ENCODE measurements at places on chromosomes 1 and 21.

GRCh38 chr1:203308328-203308922 lies 3.1 kb downstream of the BTG2 start:
- no peak for ATAC-seq

DNA sequence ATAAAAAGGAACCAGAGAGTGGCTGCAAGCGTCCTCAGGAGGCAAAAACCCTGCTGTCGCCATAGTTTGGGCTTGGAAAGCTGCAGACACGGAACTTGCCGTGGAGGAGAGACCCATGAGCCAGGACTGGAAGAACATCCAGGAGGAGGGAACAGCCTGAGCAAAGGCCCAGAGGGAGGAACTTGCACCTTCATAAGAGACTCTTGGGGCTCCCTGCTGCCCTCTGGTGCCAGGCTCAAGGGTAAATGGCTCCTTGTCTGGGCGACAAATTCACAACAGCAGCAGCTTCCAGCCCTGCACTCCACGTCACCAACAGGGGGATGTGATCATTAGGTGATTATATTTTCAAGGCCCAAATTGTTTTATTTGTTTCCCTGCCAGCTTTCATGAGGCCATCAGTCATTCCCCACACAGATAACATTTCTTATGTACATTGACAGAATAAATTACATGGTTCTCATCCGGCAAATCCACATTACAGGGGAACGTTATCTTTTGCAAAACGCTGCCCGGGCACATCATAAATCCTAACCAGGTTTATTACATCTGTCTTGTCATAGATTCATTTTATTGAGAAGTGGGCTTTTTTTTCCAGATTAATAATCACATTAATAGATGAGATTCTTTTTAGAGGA lies 143.0 kb upstream of the GRIK3 start:
- ATAC-seq = no peak

- ATAC-seq = no peak
Observed at GRCh38 chr1:178531887-178532286, 19.0 kb downstream of the TEX35 start.

DNA sequence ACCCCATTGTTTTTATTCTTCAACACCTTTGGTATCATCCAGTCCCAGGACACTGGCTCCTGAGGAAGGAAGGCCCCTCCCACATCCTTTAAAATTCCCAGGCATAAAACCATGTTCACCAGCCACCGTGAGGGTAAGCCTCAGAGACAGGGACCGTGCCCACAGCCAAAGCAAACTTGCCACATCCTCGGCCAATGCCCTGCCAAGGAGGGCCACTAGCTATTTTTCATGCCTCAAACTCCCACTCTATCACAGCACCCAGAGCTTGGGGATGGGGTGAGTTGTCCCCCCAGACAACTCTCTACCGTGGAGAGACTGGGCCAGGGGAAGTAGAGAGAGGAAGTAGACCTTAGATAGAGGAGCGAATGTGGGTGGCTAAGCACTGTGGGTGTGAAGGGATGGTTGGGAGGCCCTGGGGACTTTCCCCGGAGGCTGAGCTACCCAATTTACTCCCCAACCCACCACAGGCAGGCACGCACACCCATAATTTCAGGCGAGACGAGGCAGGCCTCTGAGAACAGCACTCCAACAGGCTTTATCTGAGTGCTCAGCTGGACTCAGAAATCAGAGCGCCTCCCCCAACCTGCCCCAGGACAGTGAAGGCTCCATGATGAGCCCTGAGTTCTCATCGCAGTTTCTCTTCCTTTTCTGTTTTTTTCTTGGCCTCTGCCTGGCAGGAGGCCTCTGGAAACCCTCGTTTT lies 15.9 kb upstream of the BTG2 start:
- peak; percentile 83 for ATAC-seq

DNA sequence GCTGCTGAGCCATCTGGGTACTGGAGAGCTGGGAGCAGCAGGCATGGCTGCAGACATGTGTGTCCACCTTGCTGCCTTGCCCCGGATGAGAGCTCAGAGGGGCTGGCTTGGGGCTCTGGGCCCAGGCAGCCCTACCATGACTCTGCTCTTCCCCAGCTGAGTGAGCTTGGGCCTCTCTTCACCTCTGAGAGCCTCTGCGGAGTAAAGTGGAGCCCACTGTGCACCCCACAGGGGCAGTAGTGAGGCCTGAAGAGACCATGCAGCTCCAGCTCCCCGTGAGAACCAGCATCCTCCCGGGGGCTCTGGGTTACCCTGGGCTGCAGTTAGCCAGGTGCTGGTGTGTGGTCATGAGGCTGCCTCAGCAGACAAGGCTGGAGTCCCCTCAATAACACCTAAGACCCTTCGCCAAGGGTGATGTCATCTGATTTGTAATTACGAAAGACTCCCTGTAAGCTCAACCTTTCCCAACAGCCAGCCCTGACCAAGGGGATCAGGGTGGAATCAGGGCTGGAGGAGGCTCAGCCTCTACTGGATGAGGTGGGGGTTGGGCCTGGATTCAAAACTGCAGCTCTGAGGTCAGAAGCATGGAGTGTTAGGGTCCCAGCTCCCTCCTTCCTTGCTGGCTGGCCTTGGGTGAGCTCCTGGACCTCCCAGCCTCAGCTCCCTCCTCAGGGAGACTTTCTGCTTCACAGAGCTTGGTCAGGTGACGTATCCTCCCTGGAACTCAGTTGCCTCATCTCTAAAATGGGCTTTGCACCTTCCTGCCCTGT lies 308.0 kb downstream of the MATN1 start:
- no peak for ATAC-seq

DNA sequence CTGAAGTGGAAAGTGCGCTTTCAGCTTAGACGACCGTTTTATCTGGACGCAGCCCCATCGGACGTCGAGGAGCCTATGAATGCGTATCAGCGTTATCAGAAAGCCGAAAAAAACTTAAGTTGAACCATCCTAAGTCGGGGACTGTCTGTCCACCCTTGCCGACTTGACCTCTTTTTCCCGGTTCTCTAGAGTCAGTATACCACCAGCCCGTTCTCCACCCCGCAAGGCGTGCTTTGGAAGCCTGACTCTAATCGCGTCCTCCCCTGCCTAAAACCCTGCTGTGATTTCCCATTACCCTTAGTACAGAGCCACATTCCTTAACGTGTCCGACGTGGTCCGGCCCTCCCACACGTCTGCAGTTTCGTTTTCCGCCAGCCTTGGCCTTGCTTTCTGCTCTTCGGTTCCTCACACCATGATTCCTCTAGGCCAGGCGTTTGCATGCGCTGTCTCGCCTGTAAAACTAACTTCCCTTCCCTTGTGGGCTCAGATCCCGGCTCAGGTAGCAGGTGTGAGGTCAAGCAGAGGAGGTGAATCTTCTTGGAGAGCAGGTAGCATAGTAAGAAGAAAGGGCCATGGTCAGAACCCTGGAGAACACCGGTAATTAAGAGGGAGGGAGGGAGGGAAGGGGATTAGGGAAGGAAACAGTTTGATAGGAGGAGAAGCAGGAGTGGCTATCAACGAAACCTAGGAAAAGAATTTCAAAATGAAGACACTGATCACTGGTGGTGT lies 865 bp downstream of the ADPRS start:
- no peak for ATAC-seq

DNA sequence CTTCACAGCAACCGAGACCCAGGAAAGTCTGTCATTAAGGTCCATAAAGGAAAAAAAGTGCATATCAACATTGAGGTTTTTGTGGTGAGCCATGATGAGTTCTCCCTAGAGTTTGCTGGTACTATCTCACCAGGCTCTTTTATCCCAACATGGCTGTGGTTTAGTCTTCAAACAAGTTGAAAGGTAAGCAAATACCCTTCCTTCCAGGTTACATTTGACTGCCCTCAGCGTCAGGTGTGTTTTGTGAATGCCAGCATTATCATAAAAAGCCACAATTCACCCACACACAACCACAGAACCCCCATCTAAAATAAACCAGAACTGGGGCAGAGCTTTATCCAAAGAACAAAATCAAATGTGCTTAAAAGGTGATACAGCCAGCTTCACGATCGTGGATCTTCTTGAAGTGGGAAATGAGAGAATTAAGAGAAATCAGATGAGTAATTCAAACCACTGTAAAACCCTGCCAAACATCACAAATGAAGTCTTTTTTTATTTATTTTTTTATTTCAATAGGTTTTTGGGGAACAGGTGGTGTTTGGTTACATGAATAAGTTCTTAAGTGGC lies 64.7 kb downstream of the SETD4 start:
- ATAC-seq = no peak

DNA sequence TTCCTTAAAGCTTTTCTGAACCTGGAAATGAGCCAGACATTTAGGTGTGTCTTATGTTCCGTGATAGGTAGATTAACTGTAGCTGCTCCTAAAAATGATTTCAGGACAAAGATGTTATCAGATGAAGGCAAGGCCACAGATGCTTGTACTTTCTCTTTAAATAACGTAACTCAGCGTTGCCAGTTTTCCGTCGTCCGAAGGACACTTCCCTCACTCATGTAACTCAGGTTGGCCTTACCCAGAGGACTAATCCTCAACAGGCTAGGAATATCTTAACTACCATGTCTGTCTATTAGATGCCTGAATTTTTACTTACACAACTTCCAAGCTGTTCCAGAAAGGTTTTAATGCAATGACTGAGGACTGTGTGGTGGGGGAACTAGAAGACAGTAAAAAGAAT lies 35.4 kb upstream of the FAM89A start:
- no peak for ATAC-seq

DNA sequence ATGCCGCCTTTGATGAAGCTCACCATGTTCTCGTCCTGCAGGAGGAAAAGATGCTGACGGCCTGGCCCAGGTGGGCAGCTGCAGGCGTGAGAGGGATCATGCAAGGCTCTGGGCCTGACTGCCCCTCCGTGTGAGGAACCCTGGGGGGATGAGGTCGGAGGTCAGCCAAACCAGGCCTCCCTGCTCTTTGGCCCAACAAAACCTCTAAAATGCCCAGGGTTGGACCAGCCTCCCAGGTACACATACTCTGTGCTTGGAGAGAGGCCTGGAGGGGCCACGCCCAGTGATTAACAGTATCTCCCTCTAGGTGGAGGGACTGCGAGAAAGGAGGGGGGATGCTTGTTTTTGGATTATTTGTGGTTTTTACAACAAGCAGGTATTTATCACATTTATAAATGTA lies 21.1 kb downstream of the TTC39A start:
- no peak for ATAC-seq

All from stimulated activated memory B cell treated with anti-CD40 and anti-IgM and Interleukin-4, amounts not matched to agents 10 μg/mL and 1 μg/mL and 100 μg/mL, for 72 hours (primary cell).